ENCODE measurements at places on chromosomes 3 and 15.

- no peak for DNase-seq
These were observed 38.8 kb upstream of the IGSF11 start for GRCh38 chr3:119073258-119074001.

DNA sequence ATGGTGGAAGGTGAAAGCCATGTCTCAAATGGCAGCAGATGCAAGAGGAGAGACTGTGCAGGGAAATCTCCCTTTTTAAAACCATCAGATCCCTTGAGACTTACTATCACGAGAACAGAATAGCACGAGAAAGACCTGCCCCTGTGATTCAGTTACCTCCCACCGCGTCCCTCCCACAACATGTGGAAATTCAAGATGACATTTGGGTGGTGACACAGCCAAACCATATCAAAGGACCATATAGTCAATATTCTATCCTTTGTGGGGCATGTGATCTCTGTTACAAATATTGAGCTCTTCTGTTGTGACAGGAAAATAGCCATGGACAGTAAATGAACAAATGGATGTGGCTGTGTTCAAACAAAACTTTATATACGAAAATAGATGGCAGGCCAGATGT lies 77.2 kb upstream of the ACKR4 start:
- no peak for DNase-seq

DNA sequence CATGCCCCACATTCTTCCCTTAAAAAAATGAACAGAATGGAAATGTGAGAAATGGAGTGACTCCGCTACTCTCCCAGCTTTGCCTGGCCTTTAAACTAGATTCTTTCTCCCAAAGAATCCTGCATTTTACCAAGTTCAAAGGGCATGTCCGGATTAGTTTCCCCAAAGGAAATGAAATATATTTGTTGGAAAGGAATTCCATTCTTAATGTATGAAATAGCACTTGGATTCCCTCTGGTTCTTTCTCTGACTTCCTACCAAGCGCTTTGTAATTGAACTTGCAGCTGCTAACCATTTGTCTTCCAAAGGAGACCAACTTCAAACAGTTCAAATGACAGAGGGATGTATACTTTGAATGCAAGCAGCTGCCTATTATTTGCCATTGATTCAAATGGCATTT lies 18.9 kb downstream of the MAP2K1 start:
- no peak for DNase-seq

- DNase-seq = no peak
These were observed 17.7 kb downstream of the PIF1 start for GRCh38 chr15:64807751-64808222.

- no peak for DNase-seq
These were observed 138.1 kb downstream of the MAP2K5 start for GRCh38 chr15:67680641-67681040.

GRCh38 chr3:98705212-98705611 lies 57.9 kb upstream of the ST3GAL6 start:
- no peak for DNase-seq

GRCh38 chr3:188680189-188680588 lies 491.6 kb upstream of the TPRG1 start:
- no peak for DNase-seq

DNA sequence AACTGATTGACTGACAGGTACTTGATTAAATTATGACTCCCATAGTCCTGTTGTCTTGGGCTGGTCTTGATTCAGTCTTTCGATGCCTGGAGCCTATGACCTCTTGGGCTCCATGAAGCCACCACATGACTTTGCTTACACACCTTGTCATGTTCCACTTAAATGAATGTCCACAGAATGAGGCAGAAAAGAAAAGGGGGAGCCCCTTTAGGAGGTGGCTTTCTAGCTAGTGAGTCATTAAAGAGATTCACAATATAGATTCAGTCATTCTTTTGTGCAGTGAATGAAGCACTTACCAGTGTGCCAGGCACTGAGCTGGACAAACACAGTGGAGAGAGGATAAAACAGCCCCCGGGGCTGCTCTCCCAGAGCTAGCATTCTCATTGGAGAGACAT lies 17.1 kb downstream of the VIPR1 start:
- DNase-seq = no peak

DNA sequence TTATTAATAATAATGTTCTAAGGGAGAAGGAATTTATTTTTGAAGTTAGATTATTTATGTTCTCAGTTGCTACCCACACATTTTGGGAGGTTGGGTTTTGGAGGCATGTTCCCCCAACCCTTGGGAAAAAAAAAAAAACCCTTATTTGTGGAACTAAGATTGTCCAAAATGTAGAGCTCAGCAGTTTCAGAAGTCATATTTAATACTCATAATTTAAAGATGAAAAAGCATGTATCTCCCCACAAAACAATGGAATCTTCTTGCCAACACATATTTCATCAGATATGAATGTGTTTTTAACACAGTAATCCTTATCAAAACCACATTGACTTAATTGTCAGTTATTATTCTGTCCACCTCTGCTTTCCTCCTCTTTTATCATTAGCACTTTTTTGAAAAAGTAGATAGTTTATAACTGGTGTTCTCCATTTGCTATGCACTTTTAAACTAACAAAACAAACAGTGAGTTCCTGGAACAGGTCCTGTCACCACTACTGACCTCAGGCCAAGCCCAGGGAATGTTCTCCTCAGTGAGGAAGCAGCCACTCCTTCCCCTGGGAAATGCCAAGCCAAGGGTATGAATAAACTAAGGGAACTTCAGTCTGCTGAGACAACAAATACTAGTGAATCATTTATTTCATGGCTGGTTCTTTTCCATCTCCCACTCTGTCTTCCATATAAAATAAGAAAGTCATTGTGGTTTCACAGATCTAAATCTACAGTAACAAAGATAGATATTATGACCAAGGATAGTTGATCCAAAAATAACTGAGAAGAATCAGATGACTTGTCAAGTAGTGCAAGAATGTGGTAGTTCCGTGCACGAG lies 414.4 kb upstream of the ALCAM start:
- no peak for DNase-seq

GRCh38 chr3:52798376-52798977 lies 3.9 kb downstream of the ITIH3 start:
- DNase-seq = no peak

DNA sequence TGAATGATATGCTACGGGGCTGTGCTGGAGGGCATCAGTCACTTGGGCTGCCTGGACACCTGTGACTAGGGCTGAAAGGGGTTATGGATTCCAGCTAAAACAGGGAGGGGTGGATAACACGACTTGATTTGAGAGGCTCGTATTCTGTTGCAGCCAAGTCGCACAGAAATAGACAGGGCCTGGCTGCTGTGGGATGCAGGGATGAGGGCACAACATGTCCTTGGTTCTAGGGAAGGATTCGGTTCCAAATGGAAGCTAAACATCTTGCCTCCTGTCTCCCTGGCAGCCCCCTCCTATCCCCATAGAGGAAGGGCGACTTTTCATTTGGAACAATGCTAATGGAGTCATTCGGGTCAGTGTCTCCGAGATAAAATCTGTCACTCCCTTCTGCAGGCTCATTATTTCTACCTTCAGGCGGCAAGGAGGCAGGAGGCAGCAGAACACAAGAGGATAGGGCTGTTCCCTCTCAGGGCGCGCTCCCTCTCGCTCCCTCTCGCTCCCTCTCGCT lies 433.8 kb upstream of the RBMS3 start:
- DNase-seq = no peak

DNA sequence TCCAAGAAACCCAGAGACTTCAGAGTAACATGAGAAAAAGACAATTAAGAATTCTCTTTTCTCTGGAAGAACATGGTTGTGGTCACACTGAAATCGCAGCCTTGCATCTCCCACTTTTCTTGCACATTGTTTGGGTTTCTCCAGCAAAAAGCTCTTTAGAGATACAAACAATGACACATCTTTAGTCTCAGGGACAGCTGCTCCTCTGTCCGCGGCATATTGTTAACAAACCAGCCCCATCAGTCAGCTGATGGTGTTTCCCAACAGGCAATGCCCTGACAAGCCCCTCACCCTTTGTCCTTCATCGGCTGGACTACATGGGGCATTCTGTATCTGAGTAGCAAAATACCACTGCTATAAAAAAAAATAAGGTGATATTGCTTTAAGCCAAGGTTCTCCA lies 53.4 kb downstream of the UMPS start:
- DNase-seq = no peak

Measured in neural crest cell (in vitro differentiated cells).